Activated CD4-positive, alpha-beta T cell treated with anti-CD3 and anti-CD28 coated beads, Interleukin-10, Interleukin-2, amounts not matched to agents 100 ng/mL and 50 ng/mL, durations not matched to agents 16 hours and 8 hours (primary cell): ENCODE measurements at places on chromosomes 5 and 9.

GRCh38 chr9:12773562-12773961, 1.3 kb upstream of the LURAP1L start:
- DNase-seq: no peak

GRCh38 chr5:123012321-123012720, 24.2 kb downstream of the PPIC start:
- DNase-seq: no peak

DNA sequence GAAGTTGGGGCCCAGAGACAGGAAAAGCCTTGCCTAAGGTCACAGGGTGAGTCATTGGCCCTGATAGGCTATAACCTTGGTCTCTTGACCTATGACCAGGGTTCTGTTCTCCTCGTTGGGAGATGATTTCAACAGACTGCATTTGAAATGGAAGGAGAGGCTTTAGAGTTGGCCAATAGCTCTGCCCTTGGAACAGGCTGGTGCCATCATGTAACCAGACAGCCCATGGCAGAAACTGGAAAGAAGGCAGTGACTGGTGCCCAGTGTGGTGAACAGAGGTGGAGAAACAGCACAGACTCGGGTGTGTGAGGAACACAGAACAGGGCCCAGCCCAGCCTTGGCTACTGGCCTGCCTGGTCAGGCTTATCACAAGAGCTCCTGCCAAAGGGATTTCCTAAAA, 109.8 kb upstream of the SLC25A48 start:
- no peak for DNase-seq

DNA sequence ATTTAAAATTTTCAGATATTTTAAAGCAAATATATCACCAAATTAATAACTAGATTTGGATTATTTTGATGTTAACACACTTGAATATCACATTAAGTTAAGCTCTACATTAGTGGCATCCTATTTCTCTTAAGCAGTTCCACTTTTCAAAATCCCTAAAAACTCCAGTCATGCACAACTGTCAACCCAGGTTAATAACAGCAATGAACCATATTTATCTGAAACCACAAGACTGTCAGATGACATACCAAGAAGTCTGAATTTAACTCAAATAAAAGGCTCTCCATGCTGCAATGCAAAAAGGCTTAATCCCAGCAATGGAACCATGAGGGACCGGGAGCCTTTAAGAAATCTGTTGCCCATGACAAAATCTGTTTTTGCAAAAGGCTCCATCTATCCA, 27.5 kb downstream of the FNIP1 start:
- no peak for DNase-seq

DNA sequence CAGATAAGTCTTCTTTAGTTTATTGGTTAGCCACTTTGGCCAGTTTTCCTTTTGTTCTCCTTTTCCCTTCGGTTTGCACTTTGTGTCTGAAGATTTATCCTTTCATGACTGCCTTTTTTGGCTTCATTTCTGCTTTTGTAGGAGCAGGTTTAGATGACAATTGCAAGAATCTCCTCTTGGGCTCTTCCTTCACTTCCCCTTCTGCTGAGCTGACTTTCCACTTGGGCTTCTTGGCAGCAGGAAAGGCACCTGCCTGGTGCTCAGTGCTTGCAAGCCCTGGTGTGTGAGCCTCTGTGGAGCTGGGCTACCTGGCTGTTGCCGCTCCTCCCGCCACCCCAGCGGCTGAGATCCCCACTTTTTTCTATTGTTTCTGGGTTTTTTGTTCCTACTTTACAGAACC, 7.3 kb downstream of the CCDC112 start:
- DNase-seq: no peak

DNA sequence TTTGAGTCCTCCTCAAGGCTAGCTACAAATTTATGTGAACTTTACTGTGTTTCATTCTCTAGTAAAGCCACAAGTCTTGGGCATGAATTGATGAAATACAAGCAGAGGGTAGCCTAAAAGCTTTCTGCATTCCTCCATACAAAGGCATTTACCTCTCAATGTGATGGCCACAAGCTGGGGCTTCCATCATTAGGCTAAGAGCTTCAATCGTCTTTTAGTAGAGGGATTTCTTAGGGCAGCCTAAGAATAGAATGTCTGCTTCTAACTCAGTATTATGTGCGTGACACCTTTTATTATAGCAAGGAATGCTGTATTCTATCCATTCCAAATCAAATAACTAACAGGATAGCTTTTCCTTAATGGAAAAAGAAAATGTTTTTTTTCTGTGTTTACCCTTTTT, 3.7 kb downstream of the PLAC8L1 start:
- DNase-seq: no peak

- no peak for DNase-seq
These were observed 192.4 kb downstream of the ARHGEF28 start for GRCh38 chr5:73818357-73818756.

- DNase-seq: no peak
These were observed 58.2 kb upstream of the DPYSL3 start for GRCh38 chr5:147567917-147568598.

DNA sequence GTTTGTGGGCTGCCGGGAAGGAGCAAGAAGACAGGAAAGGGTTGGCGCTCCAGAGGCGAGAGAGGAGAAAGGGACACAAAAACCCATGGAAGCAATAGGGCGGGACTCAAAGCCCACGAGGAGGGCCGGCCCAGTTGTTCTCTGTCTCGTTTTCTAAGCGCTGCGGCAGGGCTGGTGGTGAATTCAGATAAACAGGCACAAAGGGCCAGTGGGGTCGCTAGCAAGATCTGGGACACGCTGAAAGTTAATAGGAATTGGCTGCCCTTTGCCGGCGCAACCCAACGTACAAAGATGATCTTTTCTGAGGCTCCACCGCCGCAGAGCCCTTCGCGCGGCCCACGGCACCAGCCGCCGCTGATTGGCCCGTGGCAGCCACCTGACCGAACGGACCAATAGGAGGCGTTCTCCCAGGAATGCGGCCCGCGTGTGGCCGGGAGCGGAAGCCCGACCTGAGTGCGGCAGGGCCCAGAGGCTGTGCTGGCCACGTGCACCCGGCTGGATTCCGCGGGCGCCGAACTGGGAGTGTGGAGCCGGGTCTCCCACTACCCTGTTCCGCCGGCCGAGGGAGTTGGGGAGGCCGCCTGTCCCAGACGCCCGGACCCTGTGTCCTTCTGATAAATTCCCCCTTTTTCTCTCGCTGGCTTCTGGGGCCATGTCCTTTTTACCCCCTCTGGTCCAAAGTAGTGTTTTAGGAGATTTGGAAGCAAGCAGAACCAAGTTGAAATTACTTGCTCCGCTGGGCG, 16.8 kb upstream of the NSD1 start:
- peak; percentile 93 for DNase-seq
